ENCODE measurements at places on chromosomes 2 and 18.

DNA sequence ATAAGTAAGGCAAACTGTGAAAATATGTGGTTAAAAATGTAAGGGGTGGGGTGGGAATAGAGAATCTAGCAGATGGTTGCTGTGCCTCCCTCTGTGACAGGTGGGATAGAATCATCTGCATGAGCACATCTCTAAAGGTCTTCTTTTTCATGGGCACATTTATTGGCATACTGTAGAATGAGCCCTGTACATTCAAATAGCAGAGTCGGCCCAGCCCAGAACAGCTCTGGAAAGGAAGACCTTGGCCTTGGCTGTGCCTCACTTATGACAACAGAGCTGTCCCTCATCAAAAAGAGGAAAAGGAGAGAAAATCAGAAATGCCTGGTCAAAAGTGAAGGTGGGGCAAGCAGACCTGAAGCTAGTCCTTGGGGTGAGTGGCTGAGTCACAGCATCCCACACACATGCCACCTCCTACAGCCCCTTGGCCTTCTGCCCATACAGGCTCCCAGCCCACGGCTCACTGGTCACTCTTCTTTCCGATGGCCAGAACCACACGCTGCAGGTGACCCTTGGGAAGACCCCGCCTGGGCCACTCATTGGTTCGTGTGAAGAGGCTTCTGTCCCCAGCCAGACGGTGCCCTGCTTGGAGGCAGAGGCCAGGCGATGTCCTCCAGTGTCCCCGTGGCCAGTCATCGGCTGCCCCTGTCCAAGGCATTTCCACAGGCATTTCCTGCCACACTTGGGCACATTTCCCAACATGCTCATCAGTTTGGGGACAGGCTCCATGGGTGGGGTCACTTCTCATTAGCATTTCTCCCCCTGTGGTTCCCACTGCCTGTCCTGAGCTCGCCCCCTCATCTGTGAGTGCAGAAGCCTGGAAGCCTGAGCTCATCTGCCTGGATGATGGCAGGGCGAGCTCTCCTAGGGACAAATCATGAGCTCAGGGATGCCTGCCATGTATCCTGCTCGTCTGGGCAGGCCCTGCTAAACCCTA lies 113.6 kb downstream of the MCFD2 start:
- no peak for DNase-seq

DNA sequence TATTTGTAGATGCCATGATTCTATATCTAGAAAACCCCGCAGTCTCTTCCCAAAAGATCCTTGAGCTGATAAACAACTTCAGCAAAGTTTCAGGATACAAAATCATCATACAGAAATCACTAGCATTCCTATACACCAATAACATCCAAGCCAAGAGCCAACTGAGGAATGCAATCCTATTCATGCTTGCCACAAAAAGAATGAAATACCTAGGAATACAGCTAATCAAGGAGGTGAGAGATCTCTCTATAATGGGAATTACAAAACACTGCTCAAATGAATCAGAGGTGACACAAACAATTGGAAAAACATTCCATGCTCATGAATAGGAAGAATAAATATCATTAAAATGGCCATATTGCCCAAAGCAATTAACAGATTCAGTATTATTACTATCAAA lies 551.4 kb upstream of the SLC39A10 start:
- DNase-seq, result no peak

- DNase-seq, result no peak
Observed at GRCh38 chr2:128623776-128624761, 305.4 kb upstream of the HS6ST1 start.

DNA sequence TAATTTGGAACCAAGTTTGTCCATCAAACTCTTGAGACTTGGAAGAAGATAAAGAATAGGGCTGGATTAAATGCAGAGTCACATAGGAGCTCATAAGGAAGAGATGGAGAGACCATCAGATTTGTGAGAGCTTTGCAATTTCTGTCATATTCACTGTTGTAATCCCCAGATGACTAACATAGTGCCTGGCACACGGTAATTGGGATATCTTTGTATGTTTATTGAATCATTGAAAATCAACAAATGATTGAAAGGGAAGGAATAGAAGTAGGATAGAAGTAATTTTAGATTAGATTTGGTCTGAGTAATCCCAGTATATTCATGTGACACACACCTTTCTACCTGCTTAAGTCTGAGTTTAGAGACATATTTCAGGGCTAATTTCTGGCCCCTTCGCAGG lies 75.4 kb downstream of the LCLAT1 start:
- DNase-seq, result no peak

DNA sequence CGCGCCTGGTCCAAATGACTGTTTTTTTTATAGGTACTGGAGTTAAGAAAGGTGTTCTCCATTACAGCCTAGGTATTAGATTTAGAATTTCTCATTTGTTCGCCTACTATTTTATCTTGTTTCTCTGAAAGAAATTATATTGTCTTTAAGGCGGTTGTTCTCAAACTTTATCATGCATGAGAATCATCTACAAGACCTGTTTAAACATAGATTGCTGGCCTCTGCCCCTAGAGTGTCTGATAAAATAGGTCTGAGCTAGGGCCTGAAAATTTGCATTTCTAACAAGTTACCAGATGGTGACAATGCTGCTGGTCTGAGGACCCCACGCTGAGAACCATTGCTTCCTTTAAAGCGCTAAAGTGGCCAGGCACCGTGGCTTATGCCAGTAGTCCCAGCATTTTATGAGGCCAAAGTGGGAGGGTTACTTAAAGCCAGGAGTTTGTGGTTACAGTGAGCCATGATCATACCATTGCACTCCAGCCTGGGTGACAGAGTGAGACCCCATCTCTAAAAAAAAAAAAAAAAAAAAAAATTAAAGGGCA lies 34.0 kb upstream of the RNF138 start:
- DNase-seq, result no peak

- no peak for DNase-seq
Observed at GRCh38 chr18:59725142-59725541, 27.9 kb upstream of the CCBE1 start.

Data from activated CD4-positive, alpha-beta T cell treated with anti-CD3 and anti-CD28 coated beads for 1 hour (primary cell).